ENCODE measurements at places on chromosomes 2 and 18.

DNA sequence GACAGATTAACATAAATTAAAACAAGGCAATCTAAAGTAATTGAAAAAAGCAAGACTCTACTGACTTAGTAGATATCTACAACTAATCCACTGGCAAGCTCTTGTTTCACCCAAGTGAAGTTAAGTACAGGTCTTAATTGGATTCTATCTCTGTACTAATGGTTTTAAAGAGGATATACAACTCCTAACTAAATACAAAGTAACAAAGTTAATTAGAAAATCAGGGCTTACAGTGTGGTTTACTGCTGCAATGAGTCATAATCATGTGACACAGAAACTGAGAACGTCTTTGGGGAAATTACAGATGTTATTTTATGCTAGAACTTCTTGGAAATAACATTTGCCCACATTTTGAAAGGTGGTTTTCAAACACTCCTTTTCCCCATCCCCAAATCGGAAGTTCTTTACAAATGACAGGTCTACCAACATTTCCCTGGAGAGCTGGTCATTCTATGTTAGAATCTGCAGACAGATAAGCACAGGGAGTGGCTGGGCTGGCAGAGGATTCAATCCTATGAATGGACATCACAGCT is 245.3 kb downstream of the STK39 start:
- DNase-seq: no peak

DNA sequence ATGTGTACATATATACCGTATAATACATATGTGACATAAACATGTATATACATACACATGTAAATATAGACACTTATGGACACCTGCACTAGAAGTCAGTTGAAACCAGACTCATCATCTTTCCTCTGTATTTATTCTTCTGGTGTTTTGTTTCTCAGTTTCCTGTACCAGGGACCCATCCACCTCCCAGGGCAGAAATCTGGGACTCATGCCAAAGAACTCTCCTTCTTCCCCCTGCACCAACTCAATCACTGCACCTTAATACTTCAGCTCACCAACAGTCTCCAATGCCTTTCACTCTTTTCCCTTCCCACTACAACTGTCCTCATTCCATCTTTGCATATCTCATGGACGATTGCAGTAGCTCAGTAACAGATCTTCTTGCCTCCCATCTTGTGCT is 428.0 kb downstream of the FBXO15 start:
- DNase-seq: no peak

- no peak for DNase-seq
Measured at GRCh38 chr2:217897816-217898806, 104.7 kb downstream of the TNS1 start.

DNA sequence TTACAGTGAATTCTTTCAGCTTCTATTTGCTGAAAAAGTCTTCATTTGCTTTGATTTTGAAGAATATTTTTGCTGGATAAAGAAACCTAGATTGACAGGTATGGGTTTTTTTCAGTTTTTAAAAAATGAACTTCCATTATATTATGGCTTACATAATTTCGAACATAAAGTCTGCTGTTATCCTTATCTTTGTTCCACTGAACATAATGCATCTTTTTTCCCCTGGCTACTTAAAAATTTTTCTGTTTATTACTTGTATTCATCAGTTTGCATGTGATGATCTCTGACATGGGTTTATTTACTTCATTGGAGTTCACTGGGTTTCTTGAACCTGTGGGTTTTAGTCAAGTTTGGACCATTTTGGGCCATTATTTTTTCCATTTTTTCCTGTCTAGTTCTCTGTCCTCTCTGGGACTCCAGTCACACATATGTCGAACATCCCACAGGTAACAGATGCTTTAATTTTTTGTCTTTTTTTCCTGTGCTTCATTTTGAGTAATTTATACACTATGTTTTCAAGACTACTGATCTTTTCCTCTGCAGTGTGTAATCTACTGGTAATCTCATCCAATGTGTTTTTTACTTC is 33.1 kb downstream of the SEC11C start:
- no peak for DNase-seq

GRCh38 chr2:169775354-169775753 is 23.3 kb upstream of the SSB start:
- no peak for DNase-seq

DNA sequence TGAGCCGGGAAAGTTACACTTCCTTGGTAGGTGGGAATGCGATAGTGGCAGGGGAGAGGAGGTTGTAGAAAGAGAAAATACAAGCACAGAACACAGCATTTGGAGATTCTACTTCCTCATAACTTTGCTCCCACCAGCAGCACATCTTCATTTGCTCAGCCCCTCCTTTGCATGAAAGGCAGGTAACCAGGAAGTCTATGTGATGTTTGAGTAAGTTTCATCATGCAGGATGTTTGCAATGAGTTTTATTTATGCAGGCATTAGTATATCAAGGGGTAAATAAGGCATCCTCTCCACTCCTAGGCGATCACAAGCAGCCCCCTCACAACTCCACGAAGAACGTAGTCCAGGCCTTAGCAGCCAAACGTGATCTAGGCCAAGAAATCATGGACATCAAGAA is 5.0 kb downstream of the RNF152 start:
- no peak for DNase-seq

DNA sequence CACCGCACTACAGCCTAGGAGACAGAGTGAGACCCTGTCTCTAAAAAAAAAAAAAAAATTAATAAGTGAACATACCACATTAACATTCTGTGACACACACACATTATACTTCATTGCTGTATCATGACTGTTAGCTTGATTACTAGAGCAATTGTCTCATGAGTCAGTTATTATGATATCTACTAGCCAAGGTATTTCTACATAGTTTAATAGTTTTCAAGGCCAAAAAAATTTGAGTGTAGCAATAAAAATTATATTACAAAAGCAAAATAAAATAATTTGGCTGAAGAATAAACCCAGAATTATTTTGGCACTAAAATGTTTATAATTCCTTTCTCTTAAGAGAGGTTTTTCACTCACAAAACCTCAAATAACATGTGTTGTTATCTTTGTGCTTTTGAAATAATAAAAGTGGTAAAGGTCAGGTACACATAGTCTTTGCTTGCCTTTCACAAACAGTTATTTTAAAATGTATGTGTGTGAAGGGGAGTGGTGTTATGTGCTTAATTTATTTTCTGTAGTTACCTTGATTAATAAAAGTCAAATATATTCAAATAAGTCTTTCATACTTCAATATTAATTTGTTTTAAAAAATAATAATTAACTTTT is 136.9 kb upstream of the SPOPL start:
- no peak for DNase-seq

GRCh38 chr2:163370169-163370886 is 365.5 kb downstream of the FIGN start:
- no peak for DNase-seq

GRCh38 chr2:205767617-205768016 is 85.3 kb downstream of the NRP2 start:
- DNase-seq: no peak

- DNase-seq: no peak
Measured at GRCh38 chr2:88086401-88086800, 18.8 kb downstream of the SMYD1 start.

- no peak for DNase-seq
Measured at GRCh38 chr2:150477347-150477746, 10.1 kb downstream of the RND3 start.

- DNase-seq: no peak
Measured at GRCh38 chr2:160415991-160416390, 77.6 kb downstream of the RBMS1 start.

DNA sequence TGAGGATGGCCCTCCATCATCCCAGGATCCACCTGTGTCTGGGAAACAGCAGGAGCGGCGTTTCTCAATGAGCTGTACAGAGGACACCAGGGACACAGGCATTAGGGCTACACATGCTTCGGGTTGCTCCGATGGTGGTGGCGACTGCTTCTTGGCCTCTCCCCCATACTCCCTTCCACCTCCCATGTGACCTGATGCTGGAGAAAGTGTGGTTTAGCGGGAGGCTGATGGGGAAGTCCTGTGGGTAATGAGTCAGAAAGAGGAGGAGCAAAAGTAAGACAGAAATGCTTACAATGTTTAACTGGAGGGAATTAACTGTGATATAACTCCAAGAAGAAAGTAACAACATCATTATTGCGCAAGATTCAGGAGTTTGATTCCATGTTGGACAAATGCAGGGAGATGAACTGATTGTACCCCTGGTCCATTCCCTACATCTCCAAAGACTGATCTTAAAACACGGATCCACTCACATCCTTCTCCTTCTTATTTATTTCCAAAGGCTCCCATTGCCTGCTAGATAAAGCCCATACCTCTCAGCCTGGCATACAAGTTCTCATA is 186.6 kb downstream of the NRP2 start:
- DNase-seq: no peak

GRCh38 chr18:41372046-41372665 is 582.9 kb upstream of the PIK3C3 start:
- no peak for DNase-seq

DNA sequence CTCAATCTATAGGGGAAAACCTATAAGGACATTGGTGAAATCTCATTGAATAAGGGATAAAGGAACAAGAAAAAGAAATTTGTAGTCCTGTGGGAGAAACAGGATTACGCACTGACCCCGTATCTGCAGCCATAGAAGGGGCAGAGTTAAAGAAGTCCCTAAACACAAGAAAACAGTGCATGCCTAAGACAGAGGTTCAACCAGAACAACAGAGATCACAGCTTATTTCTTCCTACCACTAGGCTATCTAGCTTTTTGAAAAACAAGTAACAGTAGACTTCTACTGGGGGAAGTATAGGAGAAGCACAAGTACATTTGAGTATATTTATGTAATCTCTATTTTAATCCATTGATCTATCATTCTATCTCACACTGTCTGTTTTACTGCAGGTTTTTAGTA is 485.2 kb upstream of the REG3G start:
- DNase-seq: no peak

DNA sequence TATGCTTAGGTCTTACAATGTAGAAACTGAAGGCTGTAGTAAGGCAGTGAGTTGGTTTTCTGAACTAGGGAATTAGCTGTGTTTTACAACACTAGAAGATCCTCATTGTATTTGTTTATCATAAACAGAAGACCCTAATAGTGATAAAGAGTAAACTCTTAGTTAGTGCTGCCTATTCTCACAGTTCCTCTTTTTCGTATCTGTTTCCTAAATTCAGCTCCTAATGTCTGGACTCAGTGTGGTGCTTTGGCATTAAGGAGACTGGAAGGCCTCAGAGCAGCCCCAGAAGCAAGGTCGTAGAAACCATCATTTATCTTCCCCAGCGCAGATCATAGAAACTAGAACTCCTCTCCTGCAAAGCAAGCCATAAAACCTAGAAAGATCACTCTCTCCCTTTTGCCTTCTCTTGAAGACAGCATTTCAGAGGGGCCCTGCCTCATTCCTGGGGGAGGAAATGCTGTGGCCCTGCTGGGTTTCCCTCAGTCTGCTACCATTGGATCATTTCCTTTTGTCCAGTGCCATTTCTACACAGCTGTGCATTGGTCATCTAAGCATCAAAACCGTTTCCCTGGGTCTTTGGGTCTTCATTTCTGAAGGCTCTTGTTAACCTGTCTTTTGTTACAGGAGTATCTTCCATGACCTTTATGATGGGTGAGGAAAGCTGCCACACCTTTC is 4.7 kb downstream of the ACP1 start:
- no peak for DNase-seq

- DNase-seq: no peak
Measured at GRCh38 chr2:241770185-241770935, 6.3 kb upstream of the GAL3ST2 start.

DNA sequence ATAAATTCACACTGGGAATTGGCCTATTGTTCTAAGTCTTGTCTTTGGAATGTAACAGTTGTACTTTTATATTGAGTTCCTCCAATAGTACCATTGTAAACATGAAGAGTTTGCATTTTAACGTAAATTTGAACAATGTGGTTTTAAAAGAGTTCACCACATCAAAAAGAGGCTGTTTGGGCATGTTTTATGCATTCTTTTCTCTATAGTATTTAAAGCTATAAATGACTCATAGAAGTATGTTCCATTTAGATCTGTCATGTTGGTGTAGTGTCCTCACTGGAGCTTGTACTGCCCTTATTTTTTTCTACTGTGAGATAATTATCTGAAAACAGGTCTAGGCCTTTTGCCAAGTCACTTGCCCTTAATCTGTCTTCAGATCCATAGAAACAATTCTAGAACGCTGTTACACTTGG is 141.9 kb downstream of the RHBDD1 start:
- DNase-seq: no peak

DNA sequence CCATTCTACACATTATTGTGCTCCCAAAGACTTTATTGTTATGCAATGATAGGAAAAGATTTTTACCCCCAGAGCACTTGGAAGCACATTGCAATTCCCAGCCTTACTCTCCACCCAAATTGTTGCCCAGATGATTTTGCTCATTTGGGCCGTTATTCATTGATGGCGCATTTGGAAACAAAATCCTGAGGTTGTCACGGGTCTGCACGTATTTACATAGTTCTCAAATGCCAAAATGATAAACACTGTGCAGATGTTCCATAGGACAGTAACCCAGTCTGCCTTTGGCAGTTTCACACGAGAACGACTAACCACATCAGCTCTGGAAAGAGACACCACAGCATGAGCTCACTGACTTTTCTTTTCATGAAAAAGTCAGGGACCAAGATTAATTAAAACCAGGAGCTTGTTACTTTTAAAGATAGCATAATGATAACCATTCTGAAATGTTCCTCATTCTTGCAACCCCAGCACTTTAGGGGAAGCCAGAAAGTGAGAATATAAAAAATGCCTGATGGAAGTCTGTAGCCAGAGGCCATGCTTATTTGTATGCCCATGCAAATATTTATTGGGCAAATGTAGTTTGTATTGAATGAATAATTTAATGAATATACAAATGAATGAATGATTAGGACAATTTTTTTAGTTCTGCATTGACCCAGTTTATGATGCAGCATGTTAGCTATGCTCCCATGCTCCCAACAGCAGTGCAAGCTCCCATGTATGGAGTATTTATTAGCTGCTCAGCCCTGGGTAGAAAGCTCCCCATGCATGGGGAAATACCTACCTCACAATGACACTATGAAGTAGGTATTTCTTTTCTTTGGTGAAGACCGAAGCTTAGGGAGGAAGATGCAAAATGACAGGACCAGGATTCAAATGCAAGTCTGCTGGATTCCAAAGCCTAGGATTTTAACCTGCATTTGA is 84.6 kb downstream of the MAIP1 start:
- DNase-seq: no peak

GRCh38 chr2:34121076-34121475 is 522.0 kb upstream of the FAM98A start:
- no peak for DNase-seq

GRCh38 chr18:44458777-44459176 is 221.9 kb upstream of the SETBP1 start:
- no peak for DNase-seq

DNA sequence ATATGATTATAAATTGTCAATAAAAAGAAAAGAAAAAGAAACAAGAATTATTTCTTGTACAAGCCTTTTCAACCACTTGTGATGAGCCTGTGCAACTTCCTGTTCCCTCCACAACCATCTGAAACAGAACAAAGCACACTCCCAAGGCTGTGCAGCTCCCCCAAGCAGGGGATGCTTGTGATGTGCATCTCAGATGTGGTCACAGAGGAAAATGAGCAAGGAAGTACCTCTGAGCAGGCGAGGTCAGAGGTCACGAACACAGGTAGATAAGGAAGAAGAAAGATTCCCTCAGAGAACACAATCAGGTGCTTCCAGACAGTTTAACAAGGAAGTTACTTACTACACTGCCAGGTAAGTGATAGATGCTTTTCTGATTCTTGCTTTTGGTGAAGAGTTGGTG is 274.8 kb upstream of the SLC39A10 start:
- no peak for DNase-seq

- DNase-seq: no peak
Measured at GRCh38 chr2:9258953-9259399, 52.4 kb downstream of the ASAP2 start.

- DNase-seq: no peak
Measured at GRCh38 chr2:218370410-218371063, 11.5 kb upstream of the SLC11A1 start.
